ENCODE measurements at places on chromosomes 11 and 22. TPM values are rescaled to one million over a fixed set of nuclear protein-coding genes. Genes with fewer than 3 reads are reported as not detected.

GRCh38 chr11:74736031-74736430 is 4.8 kb upstream of the CHRDL2 start:
- DNase-seq, result no peak

DNA sequence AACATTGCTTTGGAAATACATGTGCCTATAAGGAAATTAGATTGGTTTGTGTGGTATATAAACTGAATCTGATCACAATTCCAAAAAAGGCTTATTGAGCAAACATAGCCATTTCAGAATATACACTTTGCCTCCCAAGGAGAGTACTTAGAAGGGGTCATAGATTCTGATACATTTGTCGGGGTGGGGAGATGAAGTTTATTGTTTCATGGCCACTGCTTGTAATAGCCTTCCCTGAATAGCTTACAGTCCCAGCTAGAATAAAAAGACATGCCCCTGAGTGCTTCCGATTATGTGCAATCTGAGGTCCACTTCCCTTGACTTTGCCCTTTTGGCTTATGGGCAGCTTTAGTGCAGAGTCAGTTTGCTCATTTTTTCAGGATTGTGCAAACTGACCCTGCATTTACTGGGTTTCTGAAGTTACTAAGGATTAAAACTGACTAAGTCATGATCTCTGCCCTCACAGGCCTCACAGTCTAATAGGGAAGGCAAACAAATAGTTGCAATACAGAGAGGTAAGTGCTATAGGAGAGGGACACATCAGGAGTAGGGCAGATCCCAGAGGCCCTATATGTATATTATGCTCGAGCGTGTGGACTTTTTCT is 184.2 kb downstream of the BLID start:
- DNase-seq, result no peak

Gene CABP4
- not detected for polyA plus RNA-seq

- no peak for DNase-seq
Observed at GRCh38 chr11:46202149-46202548, 75.3 kb upstream of the CREB3L1 start.

GRCh38 chr11:67076202-67076601 is 19.6 kb downstream of the RHOD start:
- no peak for DNase-seq

Data from fibroblast of lung (primary cell).